ENCODE measurements at places on chromosomes 5 and 9.

- peak; percentile 6 for DNase-seq
Measured at GRCh38 chr9:87243602-87244001, 254.1 kb upstream of the DAPK1 start.

DNA sequence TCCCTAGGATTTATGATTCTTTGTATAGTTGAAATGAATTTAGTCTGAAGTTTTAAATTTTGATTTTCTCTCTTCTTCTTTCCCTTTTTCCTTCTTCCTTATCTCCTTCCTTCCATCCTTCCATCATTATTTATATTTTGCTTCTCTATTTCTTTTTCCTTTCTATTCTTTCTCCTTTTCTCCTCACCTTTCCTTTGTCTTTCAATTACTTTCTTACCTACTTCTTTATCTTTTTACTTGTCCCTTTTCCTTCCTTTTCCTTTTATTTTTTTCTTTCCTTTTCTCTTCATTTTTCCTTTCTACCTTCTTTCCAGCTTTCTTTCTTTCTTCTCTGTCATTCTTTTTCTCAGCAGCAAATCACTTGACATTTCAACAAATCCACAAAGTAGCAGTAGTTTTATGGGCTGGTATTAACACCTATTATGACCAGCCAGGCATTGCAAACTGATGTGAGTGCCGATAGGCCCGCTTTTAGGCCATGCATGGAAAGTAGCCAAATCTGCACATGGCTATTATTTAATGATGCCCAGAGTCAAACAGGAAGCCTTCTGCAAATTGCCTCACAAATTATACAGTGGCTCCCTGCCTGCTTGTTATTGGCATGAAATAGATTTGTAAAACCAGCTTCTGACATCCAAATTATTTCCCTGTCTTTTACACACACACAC is 37.1 kb upstream of the NR3C1 start:
- no peak for DNase-seq

DNA sequence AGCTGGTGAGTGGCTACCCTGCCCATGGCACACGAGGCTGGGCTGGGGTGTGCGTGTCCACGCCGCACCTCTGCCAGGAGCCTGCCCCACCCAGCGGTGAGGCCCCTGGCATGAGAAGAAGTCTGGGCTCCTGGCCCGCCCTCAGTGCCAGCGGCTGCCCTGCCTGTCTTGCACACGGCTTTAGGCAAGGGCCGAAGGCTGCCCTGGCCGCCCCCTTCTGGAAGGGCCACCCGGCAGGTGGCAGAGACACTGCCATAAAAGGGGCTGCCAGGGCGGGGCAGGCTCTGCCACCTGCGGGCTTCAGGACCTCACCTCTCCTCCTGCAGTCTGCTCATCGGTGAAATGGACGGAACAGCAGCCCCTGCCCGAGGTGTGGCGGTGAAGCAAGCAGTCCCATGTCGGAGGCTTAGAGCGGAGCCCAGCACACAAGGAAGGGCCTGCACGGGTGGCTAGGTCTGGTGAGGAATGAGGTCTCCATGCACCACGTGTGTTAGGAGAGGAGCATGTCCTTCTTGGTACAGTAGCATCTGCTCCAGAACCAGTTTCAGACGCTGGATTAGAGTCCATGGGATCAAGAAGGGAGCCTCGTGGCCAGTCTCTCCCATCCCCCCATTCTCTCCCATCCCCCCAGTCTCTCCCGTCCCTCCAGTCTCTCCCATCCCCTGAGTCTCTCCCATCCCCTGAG is 34.8 kb upstream of the TMEM250 start:
- no peak for DNase-seq

DNA sequence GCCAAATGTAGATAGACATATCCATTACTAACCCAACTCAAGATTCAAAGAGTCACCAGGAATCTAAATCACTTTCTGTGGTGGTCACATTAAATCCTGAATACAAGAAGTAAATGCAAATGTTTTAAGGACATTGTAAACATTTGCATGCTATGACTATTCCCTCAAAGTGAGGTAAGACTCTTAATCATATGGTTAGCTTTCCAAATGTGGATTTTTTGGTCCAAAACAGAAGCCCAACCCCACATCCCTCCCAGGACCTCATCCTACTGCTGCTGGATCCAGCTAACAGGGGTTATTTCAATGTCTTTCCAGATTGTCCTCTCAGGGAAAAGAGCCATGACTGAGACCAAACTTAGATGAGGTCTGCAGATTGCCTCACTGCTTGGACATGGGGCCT is 228.1 kb upstream of the PANK3 start:
- DNase-seq = no peak

GRCh38 chr9:113343732-113344231 is 3.7 kb upstream of the WDR31 start:
- no peak for DNase-seq

- no peak for DNase-seq
Measured at GRCh38 chr5:141234109-141234667, 11.0 kb upstream of the PCDHB15 start.

DNA sequence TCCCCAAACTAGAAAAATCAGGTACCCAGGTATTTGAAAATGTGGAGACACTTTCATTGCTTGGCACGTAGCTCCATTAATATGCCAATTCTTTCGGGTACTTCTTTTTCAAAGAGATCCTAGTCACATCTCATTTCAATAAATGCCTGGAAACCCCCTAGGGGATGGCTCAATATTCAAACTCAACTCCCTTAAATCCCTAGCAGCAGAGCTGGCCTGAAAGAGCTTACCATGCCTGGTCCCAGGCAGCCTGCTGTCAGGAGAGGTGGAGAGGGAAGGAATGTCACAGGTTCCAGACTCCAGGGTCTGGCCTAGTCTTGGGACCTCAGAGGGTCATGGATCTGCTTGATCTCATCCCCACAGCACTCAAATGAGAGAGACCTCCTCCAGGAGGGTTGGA is 187.1 kb downstream of the SPOCK1 start:
- no peak for DNase-seq

DNA sequence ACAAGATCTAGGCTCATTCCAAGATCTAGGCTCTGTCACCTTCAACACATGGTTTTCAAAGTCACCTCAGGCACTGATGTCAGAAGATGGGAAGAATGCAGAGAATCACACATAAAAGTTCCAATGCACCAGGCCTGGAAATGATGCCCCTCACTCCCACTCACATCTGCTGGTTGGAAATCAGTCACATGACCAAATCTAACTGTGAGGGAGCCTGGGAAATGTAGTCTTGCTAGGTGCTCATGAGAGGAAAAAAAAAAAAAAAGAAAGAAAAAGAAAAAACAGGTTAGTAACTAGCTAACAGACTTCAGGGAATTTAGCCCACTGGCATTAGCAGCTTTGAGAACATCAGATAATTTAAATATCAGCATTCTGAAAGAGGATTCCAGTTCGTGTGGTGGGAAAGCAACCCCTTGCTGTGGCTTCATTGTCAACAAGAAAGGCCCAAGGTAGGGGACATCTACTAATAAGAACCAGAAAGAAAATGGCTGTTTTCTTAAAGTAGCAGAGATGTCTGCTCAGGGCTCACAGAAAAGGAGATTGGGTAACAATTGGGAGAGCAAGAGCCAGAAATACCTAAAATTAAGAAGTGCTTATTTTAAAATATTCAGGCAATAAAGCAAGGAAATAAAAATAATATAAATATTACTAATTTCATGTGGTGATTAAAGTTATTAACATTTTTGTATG is 614.3 kb downstream of the ACTL7B start:
- DNase-seq = no peak

DNA sequence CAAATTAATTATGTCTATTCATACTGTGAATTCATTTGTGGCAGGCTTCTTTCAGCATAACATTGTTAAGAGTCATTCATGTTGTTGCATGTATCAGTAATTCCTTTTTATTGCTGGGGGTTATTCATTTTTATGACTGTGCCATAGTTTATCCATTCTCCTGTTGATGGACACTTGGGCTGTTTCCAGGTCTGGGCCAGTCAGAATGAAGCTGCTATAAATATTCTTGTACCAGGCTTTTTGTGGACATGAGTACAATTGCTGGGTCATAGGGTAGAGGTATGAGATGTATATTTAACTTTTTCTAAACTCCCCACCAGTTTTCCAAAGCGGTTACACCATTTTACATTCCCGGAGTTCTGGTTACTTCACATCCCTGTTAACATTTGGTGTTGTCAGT is 13.6 kb downstream of the PRPF4 start:
- DNase-seq = no peak

DNA sequence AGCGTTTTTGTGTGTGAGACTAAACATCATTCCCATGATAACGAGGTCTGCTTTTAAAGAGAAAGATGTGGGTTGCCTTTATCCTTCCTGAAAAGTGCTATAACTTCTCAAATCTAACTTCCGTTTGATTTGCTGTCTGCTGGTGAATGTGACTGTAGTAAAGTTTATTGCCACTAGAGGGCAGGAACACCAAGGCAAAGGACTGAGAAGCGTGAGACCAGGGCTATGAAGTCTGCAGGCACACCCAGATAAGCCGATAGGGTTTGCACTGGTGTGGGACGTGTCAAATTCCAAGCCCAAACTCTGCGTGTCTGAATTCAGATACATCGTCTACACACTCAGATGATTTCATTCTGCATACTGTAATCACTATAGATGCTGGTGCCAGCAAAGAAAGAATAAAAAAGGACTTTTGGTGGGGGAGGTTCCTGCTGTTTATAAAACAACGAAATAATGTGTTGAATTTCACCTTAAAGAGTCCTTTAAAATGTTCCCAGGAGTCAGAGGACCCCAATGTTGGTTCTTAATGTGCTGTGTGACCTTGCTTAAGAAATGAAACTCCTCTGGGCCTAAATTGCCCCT is 87.2 kb downstream of the PTTG1 start:
- DNase-seq = peak; percentile 93

DNA sequence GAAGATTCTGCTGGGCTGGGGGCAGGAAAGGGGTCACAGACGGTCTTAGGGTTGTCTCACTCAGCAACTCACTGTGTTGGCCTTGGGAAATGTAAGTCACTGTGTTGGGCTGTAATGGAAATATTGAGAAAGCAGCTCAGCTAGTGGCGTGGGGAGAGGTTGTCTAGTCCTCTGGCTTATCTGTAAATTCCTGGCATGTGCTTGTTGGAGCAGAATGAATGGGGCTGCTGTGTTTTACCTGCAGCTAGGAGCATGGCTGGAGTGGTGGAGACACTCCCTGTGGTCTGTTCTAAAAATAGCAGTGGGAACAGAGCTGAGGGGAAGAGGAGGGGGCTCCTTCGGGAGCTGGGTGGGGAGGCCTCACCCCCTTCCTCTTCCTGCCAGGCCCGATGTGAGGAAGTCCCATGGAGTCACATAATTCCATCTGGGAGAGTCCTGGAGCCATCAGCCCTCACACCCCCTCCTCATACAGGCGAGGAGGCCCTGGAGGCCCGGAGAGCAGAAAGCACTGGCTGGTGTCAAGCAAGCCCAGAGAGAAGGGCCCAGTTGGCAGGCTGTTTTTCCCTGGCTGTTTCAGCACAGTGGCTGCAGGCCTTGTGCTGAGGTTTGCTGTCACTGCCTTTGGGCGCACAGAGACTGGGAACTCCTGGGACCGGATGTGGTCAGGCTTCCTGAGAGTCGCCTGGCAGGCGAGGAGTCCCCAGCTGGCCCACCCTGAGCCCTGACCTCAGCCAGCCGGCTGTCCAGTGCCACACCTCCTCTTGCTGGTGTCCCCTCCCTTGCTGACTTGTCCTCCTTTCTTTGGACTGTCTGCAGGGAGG is 84.9 kb downstream of the RGS3 start:
- peak; percentile 11 for DNase-seq

GRCh38 chr9:134564431-134565170 is 77.0 kb upstream of the COL5A1 start:
- DNase-seq = no peak

DNA sequence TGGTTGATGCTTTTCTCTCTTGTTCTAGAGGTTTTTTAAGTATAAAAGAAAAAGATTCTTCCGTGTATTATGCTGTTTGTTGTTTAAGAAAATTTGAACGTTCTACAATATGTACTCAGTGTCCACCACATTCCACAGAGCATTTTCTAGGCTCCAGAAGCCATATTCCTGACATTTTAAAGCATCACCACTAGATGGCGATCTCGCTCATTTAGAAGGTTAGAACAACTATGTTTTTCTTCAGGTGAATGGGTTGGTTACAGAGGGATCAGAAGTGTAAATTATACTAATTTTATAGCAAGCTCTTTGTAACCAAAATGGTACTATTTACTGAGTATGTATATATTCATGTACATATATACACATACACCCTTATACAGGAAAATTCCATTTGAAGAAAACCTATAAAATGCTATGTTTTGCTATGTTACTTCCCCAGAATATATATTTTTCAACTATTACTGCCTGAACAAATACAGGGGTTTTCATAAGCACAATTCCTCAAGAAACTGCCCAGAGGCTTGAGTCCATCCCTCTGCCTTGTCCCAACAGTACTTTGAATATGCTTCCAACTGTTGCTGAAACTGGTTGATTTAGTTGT is 284.3 kb downstream of the CCDC171 start:
- peak; percentile 52 for DNase-seq

DNA sequence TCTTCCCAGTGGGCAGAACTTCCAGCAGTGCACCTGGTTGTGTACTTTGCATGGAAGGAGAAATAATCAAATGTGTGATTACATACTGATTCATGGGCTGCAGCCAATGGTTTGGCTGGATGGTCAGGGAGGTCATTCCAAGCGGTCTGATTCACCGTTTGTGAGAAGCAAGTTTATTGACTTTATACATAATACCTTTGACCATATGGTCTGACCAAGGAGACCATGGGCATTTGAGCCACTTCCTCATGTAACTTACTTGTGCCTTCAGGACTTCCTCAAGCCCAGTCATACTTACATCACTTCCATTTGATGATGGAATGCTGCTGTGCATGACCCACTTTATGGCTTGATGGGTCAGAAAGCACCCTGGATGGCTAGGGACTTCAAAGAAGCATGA is 41.1 kb downstream of the DAP start:
- no peak for DNase-seq

DNA sequence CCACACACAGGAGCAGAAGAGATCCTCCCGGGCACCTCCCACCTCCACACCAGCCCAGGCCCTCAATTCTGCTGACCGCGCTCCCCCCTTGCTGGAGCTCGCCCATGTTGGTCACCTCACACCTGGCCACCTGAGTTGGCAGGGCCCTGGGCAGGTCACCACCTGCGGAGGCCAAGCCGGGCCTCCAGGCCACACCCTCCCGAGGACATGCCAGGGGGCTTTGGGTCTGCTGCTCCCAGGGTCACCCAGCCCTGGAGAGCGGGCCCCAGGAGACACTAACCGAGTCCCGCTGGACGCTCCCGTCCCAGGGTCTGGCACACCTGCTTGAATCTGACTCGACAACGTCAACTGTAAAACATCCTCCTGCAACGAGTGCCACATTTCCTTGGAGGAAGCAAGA is 2.1 kb downstream of the SOHLH1 start:
- no peak for DNase-seq

GRCh38 chr9:28832168-28832770 is 1259.0 kb upstream of the C9orf72 start:
- DNase-seq = no peak

DNA sequence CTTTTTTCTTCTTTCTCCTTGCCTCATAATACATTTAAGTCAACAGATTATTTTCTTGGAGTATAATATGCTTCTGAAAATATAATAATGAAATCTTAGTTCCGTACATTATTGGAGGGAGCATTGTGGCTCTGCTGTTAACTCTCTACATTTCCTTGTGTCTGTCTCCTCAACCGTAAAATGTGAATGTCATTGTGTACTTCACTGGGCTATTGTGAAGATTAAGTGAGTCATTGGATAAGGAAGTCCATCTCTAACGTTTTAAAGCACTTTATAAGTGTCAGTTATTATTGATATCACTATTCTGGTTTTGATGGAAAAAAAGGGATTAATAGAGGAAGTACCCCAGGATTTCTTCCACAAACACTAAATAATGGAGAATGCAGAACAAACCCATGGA is 304.5 kb upstream of the RFX3 start:
- DNase-seq = no peak

GRCh38 chr5:176670449-176670848 is 23.2 kb downstream of the TSPAN17 start:
- DNase-seq = no peak

GRCh38 chr5:145969714-145970092 is 33.3 kb downstream of the SH3RF2 start:
- no peak for DNase-seq
